Memory B cell (primary cell): ENCODE measurements at places on chromosomes 16 and 17.

DNA sequence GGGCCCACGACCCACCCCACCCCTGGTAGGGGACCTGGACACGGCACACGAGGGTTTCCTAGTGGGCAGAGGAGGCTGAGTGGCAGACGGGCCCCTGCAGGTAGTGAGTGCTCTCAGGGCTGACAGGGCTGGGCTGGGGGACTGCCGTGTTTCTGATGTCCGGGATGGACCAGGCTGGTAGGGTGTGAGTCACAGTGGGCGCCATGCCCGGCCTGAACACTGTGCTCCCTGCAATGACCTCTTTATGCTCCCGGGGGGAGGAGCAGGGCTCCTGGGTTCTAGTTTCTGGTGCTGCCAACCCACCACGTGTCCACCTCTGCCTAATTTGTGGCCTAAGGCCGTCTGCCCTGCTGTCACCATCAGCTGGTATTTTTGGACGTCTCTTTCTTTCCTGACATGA, 26.3 kb downstream of the ARHGAP23 start:
- no peak for DNase-seq

DNA sequence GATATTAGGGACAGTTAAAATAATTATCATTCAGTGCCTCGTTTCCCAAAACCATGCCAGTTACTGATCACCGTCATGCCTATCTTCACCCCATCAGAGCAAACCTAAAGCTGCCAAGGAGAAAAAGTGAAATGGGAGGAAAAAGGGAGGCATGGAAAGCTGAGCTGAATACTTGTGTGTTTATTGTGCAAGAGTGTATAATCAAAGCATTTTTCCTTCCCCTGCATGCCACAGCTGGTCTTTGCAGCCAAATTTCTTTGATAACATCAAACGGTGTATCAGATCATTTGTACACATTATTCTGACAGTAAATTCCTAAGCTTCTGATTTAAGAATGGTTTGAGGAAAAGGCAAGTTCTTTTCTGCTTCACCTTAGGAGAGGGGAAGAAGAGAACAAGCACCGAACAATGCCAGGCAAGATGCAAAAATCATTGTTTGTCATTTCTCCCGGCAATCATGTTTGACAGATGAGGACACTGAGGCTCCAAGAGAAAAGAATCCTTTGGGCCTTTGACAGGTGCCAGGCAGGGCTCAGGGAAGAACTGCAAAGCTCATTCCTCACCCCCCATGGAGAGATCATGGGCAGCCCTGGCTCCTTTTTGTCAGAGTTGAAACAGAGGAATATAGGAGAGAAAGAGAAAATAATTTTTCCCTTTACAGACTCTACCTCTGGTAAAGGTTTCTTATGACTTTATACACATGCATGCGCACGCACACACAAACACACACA, 51.4 kb upstream of the ARHGAP44 start:
- no peak for DNase-seq

GRCh38 chr17:17766077-17766743, 70.6 kb downstream of the SREBF1 start:
- peak; percentile 56 for DNase-seq

GRCh38 chr17:38508570-38508950, 80.3 kb downstream of the ARHGAP23 start:
- DNase-seq: no peak

- DNase-seq: no peak
Observed at GRCh38 chr16:55778757-55779156, 54.1 kb downstream of the CES1 start.

GRCh38 chr17:77546772-77547241, 406.0 kb downstream of the SEC14L1 start:
- no peak for DNase-seq

- DNase-seq: peak; percentile 66
Observed at GRCh38 chr16:24504472-24505345, 34.7 kb upstream of the RBBP6 start.

GRCh38 chr17:42544874-42545283, 7.8 kb upstream of the HSD17B1 start:
- no peak for DNase-seq
